ENCODE measurements at places on chromosomes 7 and 10.

DNA sequence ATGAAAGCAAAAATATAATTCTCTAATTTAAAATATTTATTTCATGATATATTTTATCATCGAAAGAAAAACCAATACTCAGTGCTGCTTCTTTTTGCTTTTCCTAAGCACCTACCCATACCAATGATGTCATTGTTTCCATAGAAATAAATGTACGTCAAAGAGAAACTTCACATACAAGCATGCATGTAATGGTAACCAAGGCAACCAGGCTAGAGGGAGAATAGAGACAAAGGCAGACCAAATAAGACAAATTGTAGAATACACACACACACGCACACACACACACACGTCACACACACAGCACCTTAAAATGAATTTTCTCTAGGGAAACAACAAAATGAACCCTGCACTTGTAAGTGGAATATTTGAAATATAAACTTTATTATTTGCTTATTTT lies 75.5 kb downstream of the MACC1 start:
- peak; percentile 62 for DNase-seq

DNA sequence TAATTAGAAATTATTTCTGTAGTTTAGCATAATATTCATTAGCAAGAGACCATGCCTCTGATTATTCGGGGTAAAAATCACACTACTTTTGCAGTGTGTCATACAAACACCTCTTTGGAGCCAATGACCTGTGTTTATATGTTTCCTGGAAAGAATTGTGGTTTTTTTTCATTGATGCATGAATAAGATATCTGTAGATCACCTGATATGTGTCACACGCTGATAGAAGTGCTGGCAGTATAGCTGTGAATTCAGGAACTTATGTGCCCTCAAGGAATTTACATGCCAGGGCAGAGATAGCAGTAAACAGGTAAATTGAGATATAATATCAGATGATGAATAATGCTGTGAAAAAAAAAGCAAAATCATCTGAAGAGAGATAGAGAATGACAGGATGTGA lies 118.2 kb downstream of the VPS50 start:
- DNase-seq: no peak

DNA sequence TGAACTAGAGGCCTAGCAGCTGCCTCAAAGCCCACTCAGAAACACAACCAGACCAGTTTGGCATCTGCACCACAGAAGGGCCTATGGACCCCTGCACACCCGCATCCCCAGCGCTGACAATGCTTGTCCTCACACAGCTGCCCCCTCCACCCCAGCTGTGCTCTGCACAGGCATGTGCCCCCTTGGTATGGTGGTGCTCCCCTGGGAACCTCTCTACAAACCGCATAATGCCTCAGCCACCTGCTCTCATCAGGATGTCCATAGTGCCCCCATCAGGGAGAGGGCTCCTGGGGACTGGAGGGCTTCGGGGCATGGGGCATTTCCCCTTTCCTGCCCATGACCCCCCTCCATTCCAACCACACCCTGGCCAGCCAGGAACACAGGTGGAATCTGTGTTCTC lies 347.5 kb downstream of the GRID1 start:
- DNase-seq: no peak

GRCh38 chr10:50447691-50448090 lies 176.1 kb downstream of the SGMS1 start:
- no peak for DNase-seq

DNA sequence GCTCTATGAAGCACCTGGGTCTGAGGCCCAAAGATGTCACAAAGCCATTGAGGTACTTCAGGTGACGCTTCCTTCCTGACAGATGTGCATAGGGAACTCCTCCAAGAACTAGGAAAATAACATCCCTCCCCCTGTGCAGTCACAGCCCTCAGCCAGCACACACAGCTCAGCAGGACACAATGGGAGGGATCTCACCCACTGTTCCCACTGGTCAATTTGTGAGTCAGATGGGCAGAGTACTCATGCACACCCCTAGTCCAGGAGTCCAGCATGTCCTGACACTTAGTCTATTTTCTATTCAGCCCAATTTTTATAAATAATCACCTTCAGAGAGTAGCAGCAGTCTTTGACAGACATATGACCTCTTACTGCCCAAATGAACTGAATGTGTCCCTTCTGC lies 60.7 kb upstream of the PFKP start:
- no peak for DNase-seq

DNA sequence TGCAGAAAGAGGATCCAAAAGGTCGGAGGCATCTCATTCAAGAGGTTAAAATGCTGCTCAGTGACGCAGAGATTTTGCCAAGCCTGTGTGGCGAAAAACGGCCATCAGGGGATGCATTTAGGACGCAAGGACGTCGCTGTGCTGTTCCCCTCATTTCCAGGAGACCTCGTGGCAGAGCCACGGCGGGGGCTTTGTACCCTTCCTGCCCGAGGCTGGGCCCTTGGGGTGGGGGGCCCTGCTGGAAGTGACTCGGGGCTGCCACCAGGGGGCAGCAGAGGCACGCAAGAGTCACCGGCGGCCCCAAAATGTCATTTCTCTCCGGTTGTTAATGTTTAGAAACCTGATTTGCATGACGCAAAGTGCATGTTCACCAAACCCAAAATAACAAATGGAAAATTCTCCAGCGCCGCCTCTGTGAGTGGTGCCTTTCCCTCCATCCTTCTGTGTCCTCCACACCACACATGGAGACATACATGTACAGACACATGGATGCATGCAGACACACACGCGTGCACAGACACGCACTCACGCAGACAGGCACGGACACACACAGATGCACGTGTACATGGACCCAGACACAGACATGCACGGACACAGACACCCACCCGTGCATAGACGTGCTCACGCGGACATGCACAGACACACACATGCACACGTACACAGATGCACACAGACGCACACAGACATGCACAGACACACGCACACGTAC lies 51.0 kb upstream of the NKX6-2 start:
- DNase-seq: no peak

DNA sequence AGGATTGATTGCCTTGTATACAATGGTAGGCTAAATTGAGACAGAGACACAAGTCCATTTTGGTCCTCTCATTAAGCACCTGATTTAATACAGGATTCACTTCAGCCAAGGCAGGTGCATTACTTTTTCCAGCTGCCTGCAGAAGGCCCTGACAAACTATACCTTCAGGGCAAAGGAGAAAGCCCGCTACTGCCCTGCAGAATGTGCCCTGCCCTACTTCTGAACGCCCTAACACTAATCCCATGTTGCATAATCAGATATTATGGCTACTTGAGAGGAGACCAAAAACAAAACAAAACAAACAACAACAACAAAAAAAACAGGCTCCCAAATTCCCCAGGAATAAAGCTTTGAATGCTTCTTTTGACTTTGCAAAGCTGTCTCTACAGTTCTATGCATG lies 116.9 kb upstream of the ABI1 start:
- no peak for DNase-seq

- no peak for DNase-seq
These were observed 17.3 kb upstream of the FOXL3 start for GRCh38 chr7:272631-273030.

DNA sequence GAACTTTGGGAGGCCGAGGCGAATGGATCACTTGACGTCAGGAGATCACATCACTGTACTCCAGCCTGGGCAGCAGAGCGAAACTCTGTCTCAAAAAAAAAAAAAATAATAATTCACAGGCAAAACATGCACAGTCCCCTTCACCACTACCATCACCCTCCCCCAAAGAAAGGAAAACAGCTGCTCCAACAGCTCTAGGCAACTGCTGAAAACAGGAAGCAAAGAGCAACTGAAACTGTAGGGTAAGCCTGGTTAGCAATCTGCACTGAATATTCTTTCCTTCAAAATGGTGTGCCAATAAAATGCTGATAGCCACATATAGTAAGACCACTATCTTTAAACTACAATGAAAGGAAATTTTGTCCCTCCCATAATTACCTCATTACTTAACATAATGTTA lies 11.8 kb downstream of the NT5C2 start:
- DNase-seq: no peak

GRCh38 chr10:78471723-78472550 lies 438.3 kb downstream of the RPS24 start:
- DNase-seq: no peak

DNA sequence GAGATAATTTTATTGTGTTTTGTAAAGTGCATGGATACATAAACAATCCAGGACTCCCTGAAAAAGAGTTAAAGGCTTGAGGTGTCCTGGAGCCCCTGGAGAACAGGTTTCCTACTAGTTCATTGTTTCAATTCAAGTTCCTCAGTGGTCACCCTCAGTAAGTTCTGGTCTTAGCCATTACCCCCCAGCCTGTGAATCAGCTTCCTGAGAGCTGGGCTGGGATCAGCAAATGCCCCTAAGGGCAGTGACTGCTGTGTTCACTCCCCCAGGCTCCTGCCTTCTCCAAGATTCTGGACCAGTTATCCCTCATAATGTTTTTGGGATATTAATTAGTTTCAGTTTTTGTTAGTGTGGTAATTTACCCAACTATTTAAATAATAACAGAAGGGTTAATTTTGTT lies 151.6 kb upstream of the PRSS58 start:
- DNase-seq: no peak

- DNase-seq: no peak
These were observed 93.0 kb downstream of the TNS3 start for GRCh38 chr7:47488969-47489342.

DNA sequence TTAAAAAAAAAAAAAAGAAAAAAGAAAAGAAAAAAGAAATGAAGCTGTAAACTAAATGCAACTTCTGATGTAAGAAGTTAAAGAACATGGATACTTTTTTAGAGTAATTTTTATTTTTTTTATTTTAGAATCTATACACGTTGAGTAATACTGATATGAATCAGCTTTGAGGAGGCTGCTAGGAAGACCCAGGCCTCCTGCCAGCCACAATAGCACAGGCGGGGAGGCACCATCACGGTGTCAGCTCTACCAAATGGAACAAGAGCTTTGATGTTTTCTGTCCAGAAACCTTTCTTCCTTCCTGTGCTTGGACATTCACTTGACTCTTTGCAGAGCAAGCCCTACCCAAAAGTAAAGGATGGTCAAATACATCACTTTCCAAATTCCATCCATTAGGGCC lies 45.3 kb upstream of the EGR2 start:
- DNase-seq: no peak

DNA sequence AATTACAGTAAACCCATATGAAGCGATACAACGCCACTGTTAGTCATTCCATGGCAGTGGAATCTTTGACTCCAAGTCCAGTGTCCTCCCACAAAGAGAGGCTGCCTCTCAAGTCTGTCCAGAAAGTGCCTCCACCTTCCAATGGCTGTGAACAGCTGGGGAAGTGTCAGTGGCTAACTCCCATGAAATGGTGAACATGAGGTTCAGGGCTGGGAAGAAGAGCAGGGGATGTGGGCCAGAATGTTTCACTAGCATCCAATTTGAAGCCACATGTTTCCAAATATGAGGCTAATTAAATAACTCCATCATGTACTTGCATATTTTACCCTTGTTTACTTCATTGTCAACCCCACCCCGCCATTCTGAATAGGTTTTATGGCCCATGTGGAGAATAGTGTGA lies 53.1 kb upstream of the CHST15 start:
- DNase-seq: no peak

DNA sequence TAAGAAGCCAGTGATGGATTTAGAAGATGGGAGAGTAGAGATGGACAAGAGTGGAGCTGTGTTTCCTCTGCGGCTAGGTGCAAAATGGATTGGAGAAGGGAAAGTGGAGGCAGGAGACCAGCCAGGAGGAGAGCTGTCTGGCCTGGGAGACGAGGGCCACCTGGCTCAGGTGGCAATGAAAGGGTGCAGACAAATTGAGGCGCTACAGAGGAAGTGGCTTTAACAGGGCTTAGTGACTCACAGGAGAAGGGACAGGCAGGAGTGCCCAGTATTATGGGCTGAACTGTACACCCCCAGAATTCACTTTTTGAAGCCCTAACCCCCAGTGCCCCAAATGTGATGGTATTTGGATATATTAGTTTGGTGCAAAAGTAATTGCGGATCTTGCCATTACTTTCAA lies 65.6 kb upstream of the DUSP5 start:
- no peak for DNase-seq

DNA sequence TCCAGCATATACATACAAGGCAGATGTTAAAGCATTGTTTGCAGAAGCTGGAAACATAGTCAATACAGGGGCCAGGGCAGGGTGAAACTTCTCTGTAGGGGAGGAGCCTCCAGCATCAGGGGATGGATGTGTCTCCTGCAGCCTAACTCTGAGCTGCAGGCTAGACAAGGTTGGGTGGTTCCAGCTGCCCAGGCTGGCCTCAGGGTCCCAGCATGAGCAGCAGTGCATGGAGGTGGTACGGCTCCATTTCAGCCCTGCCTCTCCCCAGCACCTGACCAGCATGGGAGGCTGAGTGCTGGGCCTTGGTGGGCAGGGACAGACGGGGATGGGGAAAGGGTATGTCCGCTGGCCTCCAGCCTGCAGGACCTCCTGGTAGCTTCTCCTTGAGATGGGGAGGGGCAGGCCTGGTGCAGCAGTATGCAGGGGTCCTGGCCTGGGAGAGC lies 7.4 kb upstream of the TBRG4 start:
- DNase-seq: no peak

- DNase-seq: no peak
These were observed 118.7 kb downstream of the SLIT1 start for GRCh38 chr10:97066877-97067555.

- no peak for DNase-seq
These were observed 17.8 kb downstream of the CDHR3 start for GRCh38 chr7:105980645-105981396.

GRCh38 chr10:118832241-118832651 lies 77.5 kb upstream of the CACUL1 start:
- DNase-seq: no peak

DNA sequence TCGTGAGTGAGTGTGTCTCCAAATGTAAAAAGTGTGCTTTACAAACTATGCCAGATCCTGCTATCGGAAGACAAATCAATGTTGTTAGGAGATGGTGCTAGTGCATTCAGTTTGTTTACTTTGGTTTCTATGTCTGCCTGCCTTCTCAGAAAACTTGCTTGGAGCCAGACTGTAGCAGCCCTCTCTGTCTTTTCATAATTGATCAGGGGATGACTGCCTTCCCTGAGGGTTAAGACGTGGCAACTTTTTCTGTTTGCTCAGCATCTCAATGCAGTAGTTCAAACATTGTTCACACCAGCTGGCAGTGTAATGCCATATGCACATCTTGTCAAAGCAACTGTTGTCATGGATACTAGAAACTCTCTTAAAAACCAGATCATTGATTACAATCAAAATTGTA lies 118.5 kb downstream of the FOXP2 start:
- DNase-seq: no peak

DNA sequence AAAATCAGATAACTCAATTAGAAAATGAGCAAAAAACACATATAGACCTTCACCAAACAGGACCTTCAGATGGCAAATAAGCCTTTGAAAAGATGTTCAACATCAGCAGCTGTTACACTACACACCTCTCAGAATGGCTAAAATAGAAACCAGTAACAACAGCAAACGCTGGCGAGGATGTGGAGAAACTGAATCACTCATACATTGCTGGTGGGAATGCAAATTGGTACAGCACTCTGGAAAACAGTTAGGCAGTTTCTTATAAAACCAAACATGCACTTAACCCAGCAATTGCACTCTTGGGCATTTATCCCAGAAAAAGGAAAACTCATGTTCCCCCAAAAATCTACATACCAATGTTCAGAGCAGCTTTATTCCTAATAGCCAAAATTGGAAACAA lies 37.7 kb upstream of the SMARCD3 start:
- DNase-seq: no peak

Data from astrocyte of the cerebellum (primary cell).